ENCODE measurements at places on chromosomes 6 and 20. TPM values are rescaled to one million over a fixed set of nuclear protein-coding genes. Genes with fewer than 3 reads are reported as not detected.

SIRPB1 gene
- total RNA-seq = 1.6 TPM

BNIP5 gene
- total RNA-seq = not detected

C4A gene
- 2.6 TPM for total RNA-seq

GRCh38 chr6:35304299-35304698 lies 6.7 kb downstream of the DEF6 start:
- peaks cover 59% of the 10 kb centered on the region for H3K4me1 ChIP-seq
- peak overlapping the region; percentile 84 for H3K4me3 ChIP-seq
- peak overlapping the region; percentile 90 for H3K27ac ChIP-seq
- DNase-seq = no peak

GRCh38 chr20:3744806-3745685 lies 12.6 kb downstream of the HSPA12B start:
- peaks cover 7% of the 10 kb centered on the region for H3K4me1 ChIP-seq
- H3K4me3 ChIP-seq = peak overlapping the region; percentile 75
- peak; percentile 70 for DNase-seq
- H3K27ac ChIP-seq = no peak overlapping the region
- peaks cover 6% of the 10 kb centered on the region for H3K27me3 ChIP-seq

DNA sequence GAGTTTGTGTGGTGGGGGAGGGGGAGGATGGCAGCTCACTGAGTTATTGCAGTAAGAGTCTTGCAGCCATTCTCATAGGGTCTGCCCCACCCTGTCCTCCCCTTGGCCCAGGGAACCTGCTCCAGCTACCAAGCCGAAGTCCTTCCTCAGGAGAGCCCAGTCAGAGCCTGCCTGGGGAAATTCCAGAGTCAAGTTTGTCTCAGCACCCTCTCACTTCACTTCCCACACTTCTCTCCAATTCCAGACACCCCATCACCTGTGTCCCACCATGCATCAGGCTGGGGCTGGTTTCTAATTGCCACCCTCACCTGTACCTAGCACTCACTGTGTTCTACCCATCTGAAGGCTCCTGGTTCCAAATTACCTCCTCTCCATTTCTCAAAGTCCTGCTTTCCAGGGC lies 10.3 kb upstream of the SLC22A16 start:
- H3K27me3 ChIP-seq = peaks cover 12% of the 10 kb centered on the region
- no peak overlapping the region for H3K27ac ChIP-seq
- DNase-seq = no peak
- H3K4me3 ChIP-seq = no peak overlapping the region
- no peaks in the 10 kb centered on the region for H3K4me1 ChIP-seq

RING1 gene
- total RNA-seq = 46.1 TPM

OR11A1 gene
- not detected for total RNA-seq

DNA sequence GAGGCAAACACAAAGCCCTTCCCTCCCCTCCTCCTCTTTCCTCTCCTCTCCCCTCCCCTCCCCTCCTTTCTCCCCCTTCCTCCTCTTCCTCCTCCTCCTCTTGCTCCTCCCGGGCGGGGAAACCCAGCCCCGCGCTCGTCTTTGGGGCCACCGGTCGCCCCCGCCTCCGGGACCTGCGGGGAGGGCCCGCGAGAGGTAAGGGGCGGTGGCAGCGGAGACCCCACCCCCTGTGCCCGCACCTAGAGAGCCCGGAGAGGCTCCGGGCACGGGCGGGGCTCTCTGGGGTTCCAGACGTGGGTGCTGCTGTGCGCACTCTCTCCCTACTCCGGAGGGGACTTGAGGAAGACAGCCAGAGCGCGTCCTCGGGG lies at the start of gene RIN2:
Gene RIN2, plus strand, starts transcription at position 126 of the 368 bp plus-strand sequence. CDS start 131,344 bp downstream, outside the sequence.
- peak within 1 kb of the TSS; percentile 45 for H3K4me3 ChIP-seq
- no peaks in the 10 kb centered on the region for H3K36me3 ChIP-seq
- DNase-seq = no peak
- no peaks in the 10 kb centered on the region for H3K4me1 ChIP-seq
- no peak within 1 kb of the TSS for H3K27ac ChIP-seq

GRCh38 chr6:39906318-39906761 lies 27.9 kb downstream of the MOCS1 start:
- DNase-seq = no peak
- H3K4me1 ChIP-seq = no peaks in the 10 kb centered on the region
- H3K36me3 ChIP-seq = no peaks in the 10 kb centered on the region
- no peak overlapping the region for H3K27ac ChIP-seq
- no peaks in the 10 kb centered on the region for H3K27me3 ChIP-seq
- H3K4me3 ChIP-seq = no peak overlapping the region

DNA sequence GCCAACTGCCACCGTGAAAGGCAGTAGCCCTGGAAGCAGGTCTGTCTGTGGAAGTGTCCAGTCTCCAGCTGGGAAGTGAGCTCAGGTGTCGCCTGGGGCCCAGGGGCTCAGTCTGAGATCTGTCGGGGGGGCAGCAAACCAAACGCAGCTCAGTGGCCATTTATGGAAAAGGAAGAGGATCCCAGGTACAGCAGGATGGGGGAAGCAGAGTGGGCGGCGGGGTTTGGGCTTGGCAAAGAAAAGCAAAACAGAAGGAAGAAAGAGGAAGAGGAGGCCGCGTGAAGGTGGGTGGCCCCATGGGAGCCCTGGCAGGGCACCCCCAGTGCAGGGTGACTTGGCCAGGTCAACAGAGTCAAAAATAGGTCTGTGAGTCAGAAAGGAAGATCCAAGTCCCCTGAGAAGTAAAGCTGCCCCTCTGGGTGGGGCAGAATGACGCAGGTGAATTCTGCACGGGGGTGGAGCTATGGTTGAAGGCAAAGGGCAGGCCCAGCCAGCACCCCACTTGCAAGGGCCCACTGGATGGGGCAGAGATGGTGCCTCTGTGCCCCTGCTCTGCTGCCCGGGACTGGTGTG lies 5.3 kb downstream of the PXDC1 start:
- H3K27me3 ChIP-seq = peaks cover 43% of the 10 kb centered on the region
- no peak for DNase-seq
- H3K4me1 ChIP-seq = peaks cover 6% of the 10 kb centered on the region
- H3K4me3 ChIP-seq = no peak overlapping the region
- H3K36me3 ChIP-seq = no peaks in the 10 kb centered on the region

GRCh38 chr6:130282234-130282995 lies 59.7 kb upstream of the SAMD3 start:
- H3K27ac ChIP-seq = no peak overlapping the region
- H3K27me3 ChIP-seq = no peaks in the 10 kb centered on the region
- no peak overlapping the region for H3K4me3 ChIP-seq
- H3K36me3 ChIP-seq = peaks cover 5% of the 10 kb centered on the region
- peaks cover 11% of the 10 kb centered on the region for H3K4me1 ChIP-seq

GRCh38 chr6:147220345-147220744 lies 16.1 kb downstream of the STXBP5 start:
- no peak for DNase-seq
- no peak overlapping the region for H3K4me3 ChIP-seq
- H3K27me3 ChIP-seq = no peaks in the 10 kb centered on the region
- no peak overlapping the region for H3K27ac ChIP-seq
- H3K4me1 ChIP-seq = peaks cover 10% of the 10 kb centered on the region
- H3K36me3 ChIP-seq = peaks cover 49% of the 10 kb centered on the region

DNA sequence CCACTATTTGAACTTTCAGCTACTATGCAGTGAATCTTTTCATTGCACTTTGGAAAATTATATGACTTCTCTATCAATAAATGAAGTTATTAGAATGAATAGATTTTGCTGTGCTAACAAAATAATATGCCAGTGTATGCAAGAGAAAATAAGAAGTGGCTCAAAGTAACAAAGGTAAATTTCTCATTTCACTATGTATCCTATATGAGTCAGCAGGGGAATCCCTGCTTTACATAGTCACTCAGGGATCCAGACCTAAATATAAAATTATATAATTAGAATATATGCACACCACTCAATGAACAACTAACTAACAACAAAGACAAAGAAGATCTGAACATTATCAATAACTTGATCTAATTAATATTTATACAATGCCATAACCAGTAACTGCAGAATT lies 390.8 kb upstream of the IRAK1BP1 start:
- no peak overlapping the region for H3K4me3 ChIP-seq
- no peak for DNase-seq
- no peaks in the 10 kb centered on the region for H3K27me3 ChIP-seq
- no peaks in the 10 kb centered on the region for H3K36me3 ChIP-seq
- no peak overlapping the region for H3K27ac ChIP-seq
- H3K4me1 ChIP-seq = no peaks in the 10 kb centered on the region

DNA sequence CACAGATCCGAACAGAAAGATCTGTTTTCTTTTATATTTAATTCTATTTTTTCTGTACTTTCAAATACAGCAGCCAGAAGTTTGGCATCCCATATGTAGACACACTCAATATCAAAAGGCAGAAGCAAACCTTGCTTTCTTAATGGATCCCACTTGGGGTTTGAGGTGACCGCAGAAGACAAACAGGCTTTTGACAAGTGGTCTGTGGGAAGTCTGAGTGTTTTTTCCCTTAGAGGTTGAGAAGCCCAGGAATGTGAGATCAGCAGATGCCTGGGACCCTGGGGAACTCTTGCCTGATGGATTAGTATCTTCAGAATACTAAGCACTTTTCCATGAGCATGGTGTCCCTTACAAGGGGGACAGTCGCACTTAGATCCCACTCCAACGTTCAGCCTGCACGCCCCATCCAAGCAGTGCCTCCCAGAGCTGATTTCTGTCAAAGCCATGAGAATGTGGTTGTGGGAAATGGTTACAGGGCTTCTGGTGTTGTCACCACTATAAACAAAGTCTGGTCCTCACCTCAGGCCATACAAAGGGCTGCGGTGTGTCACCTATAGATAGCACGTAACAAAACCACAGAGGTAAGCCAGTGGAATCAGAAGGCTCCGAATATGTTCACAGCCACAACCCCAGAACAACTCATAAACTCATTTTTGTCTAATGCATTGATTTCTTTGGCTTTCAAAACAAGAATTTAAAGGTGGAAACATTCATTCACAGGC lies 12.7 kb downstream of the IL17F start:
- no peak overlapping the region for H3K4me3 ChIP-seq
- H3K27me3 ChIP-seq = peaks cover 61% of the 10 kb centered on the region
- H3K4me1 ChIP-seq = peaks cover 37% of the 10 kb centered on the region
- H3K36me3 ChIP-seq = no peaks in the 10 kb centered on the region
- no peak overlapping the region for H3K27ac ChIP-seq
- no peak for DNase-seq

PRDM13 gene
- total RNA-seq = not detected

SMOC2 gene
- total RNA-seq = not detected

BPIFB4 gene
- total RNA-seq = not detected

DNA sequence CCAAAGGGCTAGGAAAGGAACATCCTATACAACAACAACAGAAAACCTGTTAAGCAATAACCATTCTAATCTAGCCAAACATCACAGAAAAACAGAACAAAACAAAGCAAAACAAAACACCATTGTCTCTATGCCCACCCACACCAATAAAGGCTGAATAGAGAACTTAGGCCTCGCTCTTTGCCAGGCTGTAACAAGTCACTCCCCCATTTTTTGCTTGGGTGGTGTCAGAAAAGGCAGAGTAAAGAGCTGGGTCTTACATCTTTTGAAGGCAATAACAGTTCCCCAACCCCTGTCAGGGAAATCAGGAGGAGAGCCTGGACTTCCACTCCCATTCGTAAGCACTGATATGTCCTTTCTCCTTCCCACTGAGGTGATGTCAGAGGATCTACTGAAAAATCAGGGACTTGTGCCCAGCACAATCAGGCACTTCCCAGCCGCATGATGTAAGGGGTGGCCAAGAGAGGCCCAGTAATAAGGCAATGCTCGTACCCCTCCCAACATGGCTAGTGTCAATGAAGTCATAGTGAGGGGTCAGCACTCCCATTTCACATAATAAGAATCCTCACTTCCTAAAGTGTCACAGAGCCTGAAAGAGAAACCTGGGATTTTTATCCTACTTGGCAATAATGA lies 31.0 kb downstream of the THEMIS start:
- no peak overlapping the region for H3K4me3 ChIP-seq
- H3K4me1 ChIP-seq = peaks cover 29% of the 10 kb centered on the region
- H3K36me3 ChIP-seq = peaks cover 68% of the 10 kb centered on the region
- no peaks in the 10 kb centered on the region for H3K27me3 ChIP-seq
- DNase-seq = no peak

FRMD1 gene
- total RNA-seq = not detected

DNA sequence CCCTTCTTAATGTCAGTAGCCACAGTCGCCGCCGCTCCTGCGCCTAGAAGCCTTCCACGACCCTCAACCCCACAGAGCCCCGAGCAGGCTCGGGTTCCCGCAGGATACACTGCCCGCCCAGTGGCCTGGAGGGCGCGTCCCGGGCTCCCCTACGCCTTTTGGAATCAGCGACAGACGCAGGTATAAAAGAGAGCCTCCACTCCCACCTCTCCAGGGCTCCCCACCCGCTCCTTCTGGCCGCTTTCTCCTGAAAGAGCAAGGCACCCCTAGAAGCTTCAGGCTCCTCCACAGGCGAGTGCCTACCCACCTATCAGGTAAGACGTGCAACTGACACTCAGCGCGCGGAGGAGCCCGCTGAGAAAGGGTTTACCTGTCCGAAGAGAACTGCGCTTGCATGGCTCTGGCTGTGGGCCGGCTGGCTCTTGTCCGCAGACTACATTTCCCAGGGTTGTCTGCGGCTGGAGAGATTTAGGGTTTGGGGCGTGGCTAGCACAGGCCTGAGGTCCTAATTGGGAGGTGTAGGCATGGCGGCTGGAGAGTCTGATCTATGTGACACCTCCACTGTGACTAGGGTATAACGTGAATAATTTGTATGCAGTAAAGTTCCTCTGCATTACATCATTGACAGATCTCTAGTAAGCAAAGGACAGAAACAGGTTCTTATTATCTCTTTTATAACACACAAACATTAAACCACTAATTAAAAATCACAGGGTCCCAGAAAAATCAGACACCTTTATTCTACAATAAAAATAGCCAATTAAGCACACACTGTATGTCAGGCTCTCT lies 13.5 kb upstream of the ZNF391 start:
- no peak overlapping the region for H3K27ac ChIP-seq
- peak; percentile 43 for DNase-seq
- peaks cover 15% of the 10 kb centered on the region for H3K4me1 ChIP-seq
- no peaks in the 10 kb centered on the region for H3K36me3 ChIP-seq
- peak overlapping the region; percentile 72 for H3K4me3 ChIP-seq

GRCh38 chr6:114785235-114786127 lies 442.7 kb upstream of the HS3ST5 start:
- no peaks in the 10 kb centered on the region for H3K27me3 ChIP-seq
- H3K27ac ChIP-seq = no peak overlapping the region
- no peak overlapping the region for H3K4me3 ChIP-seq
- H3K36me3 ChIP-seq = no peaks in the 10 kb centered on the region

KCNK15 gene
- 0.34 TPM for total RNA-seq

SLC22A3 gene
- not detected for total RNA-seq

TTBK1 gene
- total RNA-seq = 1.5 TPM

GRCh38 chr20:36304786-36305495 lies 1.2 kb upstream of the DLGAP4 start:
- no peak overlapping the region for H3K27ac ChIP-seq
- H3K4me3 ChIP-seq = no peak overlapping the region

DNA sequence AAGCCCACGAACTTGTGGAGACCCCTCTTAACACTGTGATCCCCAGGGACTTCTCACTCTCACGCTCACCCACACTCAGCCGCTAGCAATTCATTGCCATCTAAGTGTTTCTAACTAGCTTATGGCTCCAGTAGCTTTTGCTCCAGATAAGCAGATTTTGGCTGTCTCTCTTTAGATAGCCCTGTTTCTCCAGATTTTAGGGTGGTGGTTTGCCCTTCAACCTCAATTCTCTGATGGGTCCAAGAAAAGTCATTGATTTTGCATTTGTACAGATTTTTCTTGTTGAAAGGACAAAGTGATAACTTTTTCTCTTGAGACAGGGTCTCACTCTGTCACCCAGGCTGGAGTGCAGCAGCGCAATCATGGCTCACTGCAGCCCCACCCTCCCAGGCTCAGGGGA lies 41.2 kb downstream of the NR2E1 start:
- no peak overlapping the region for H3K27ac ChIP-seq
- no peak overlapping the region for H3K4me3 ChIP-seq
- H3K36me3 ChIP-seq = peaks cover 27% of the 10 kb centered on the region

NKAIN4 gene
- total RNA-seq = not detected
